Stimulated activated CD4-positive, alpha-beta T cell treated with anti-CD3 and anti-CD28 coated beads, Interleukin-2, amount 100 ng/mL, for 24 hours (primary cell): ENCODE measurements at places on chromosomes 3 and 15.

- no peak for DNase-seq
Measured at GRCh38 chr3:40877631-40878463, 321.5 kb upstream of the CTNNB1 start.

GRCh38 chr3:131903988-131904415 is 130.8 kb downstream of the CPNE4 start:
- no peak for DNase-seq

- no peak for DNase-seq
Measured at GRCh38 chr3:140850210-140850955, 91.3 kb upstream of the SLC25A36 start.

GRCh38 chr15:69548395-69549180 is 96.0 kb downstream of the RPLP1 start:
- DNase-seq, result no peak

DNA sequence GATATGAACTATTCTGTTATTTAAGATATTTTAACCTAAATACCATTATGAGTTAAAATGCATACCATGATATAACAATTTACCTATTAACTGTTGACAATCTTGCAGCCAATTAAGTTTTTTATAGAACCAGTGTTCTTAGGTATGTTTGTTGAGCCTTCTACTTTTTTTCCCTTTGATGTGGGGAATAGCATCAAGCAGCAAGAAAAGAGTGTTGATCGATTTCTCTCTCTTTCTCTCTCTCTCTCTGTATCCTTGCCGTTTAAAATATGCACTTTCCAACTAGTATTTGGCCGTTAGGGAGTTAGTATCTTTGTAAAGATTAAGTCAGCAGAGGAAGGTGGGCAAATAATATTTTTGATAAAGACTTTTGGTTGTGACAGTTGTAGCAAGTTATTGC is 5.9 kb downstream of the CHD2 start:
- DNase-seq, result no peak

DNA sequence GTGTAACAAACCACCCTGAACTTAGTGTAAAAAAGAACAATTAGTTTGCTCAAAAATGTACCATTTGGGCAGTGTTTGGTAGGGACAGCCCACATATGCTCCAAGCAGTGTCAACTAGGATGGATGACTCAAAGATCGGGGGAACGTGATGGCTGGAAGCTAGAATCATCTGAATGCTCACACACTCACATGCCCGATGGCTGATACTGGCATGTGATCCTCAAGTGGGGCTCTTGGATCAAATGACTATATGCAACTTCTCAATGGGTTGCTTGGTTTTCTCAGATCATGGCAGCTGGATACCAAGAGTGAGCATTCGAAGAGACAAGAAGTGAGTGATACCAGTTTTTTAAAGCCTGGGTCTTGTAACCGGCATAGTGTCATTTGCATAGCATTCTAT is 335.9 kb upstream of the KCNMB2 start:
- DNase-seq, result no peak

DNA sequence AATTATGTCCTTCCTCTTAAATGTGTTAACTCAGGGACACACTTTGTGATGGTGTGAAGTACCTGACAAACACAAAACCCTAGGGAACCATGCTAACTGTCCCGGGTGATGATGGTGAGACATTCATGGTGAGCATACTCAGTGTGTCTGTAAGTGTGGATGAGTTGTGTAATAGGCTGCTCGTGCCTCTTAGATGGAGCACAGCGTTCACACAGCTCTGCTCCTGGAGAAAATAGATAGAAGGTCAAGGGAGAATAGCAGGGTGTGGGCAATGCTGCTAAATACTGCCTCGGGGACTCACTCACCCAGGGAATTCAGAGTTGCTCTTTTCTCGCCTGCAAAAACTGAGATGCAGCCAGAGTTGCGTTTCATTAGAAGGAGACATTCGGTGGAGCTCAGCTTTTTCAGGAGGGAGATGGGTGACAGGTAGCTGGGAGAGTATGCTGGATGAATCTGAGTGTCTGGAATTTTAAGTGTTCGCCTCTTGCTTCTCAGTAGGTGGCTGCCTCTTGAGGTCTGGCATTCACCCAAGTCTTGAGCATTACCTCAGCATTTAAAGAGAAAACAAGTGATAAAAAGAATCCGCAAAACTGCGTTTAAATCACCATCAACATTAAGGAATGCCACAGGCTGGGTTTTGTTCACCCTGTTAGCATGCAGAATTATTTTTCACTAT is 813.2 kb downstream of the AGBL1 start:
- DNase-seq, result no peak

DNA sequence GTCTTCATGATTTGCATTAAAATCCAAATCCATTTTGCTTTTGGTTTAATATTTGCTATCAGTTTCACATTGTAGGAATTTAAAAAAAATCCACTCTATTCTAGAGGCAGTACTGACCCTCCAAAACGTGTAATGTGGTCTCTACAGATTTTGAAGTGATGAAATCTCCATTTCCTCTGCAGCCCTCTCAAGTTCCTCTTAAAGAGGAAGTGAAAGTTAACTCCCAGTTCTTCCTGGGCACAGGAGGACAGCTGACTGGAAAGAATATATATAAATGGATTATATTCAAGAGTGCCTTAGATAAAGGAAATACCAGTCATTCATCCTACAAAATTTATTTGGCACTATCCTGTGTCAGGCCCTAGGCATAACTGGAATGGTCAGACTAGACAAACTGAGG is 83.5 kb upstream of the PLCL2 start:
- no peak for DNase-seq

GRCh38 chr3:108099679-108100428 is 9.0 kb upstream of the CD47 start:
- DNase-seq, result no peak

- DNase-seq, result no peak
Measured at GRCh38 chr3:113039546-113039945, 48.8 kb downstream of the GTPBP8 start.

- DNase-seq, result no peak
Measured at GRCh38 chr15:45644437-45644836, 9.6 kb downstream of the SQOR start.

DNA sequence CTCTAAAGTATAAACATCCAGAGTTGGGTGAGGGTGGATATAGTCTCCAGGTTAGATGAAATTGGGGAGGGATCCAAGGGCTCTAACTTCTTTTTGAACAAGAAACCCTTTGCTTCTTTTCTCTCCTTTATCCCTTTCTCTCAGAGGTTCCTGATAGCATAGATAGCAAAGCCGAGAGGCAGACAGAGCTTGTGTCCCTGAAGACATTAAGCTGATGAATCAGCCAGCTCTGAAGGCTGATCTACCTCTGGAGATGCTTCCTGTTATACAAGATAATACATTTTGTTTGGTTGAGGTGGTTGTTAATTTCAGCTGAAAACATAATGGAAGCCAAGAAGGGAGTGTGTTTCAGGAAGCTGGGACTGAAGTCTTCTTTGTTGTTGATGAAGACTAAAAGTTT is 193.2 kb downstream of the PDCD6IP start:
- no peak for DNase-seq

- no peak for DNase-seq
Measured at GRCh38 chr3:105793040-105793439, 75.8 kb downstream of the CBLB start.
